ENCODE measurements at places on chromosomes 5 and 9.

GRCh38 chr5:4758550-4758949 is 381.6 kb upstream of the ADAMTS16 start:
- no peak for DNase-seq

DNA sequence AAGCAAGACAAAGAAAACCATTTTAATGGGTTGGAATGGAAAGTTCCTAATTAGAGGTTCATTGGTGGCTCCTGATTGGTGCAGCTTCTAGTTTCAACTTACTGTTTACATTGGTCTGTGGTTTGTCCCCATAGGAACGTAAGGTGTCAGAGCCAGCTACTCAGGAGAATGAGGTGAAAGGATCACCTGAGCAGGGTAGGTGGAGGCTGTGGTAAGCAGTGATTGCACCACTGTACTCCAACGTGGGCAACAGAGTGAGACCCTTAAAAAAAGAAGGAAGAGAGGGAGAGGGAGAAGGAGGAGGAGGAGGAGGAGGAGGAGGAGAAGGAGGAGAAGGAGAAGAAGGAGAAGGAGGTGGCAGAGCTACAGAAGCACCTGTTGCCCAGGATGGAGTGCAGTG is 30.4 kb downstream of the KCNIP1 start:
- DNase-seq: peak; percentile 1

DNA sequence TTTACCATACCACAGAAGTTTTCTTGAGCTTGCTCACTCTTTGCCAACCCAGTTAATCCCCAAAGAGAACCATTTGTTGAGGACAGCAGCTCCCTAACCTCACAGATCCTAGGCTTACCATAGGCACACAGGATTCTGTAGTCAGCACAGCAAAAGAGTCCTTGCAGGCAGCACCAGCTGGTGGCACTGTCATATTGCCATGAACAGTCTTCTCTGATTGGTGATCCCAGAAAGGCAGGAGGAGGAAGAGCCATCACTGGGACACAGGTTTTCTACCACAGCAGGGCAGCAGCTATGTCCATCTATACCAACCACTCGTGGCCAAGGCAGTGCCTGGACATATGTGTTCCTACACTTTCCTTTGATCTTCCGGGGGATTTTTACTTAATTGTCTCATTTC is 297.1 kb upstream of the CD180 start:
- peak; percentile 52 for DNase-seq

- DNase-seq: no peak
These were observed 138.7 kb upstream of the GRHPR start for GRCh38 chr9:37283730-37284325.

GRCh38 chr9:135209136-135209535 is 121.7 kb downstream of the OLFM1 start:
- no peak for DNase-seq

DNA sequence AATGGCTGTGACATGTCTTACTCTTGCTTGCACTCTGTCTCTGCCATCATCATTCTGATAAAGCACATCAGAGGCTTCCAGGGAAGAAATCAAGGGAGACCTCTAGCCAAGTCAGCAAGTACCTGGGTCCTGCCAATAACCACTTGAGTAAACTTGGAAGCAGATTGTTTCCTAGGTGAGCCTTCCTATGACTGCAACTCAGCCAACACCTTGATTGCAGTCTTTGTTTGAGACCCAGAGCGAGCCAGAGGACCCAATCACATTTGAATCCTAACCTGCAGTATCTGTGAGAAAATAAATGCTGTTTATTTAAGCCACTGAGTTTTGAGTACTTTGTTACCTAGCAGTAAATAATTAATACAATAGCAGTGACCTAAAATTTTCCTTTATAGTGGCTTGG is 356.8 kb upstream of the CHD1 start:
- no peak for DNase-seq

- no peak for DNase-seq
These were observed 53.9 kb upstream of the PITX1 start for GRCh38 chr5:135087950-135088349.

GRCh38 chr9:92711844-92712243 is 41.9 kb upstream of the IPPK start:
- DNase-seq: no peak

GRCh38 chr9:5453004-5453403 is 2.7 kb downstream of the CD274 start:
- no peak for DNase-seq

DNA sequence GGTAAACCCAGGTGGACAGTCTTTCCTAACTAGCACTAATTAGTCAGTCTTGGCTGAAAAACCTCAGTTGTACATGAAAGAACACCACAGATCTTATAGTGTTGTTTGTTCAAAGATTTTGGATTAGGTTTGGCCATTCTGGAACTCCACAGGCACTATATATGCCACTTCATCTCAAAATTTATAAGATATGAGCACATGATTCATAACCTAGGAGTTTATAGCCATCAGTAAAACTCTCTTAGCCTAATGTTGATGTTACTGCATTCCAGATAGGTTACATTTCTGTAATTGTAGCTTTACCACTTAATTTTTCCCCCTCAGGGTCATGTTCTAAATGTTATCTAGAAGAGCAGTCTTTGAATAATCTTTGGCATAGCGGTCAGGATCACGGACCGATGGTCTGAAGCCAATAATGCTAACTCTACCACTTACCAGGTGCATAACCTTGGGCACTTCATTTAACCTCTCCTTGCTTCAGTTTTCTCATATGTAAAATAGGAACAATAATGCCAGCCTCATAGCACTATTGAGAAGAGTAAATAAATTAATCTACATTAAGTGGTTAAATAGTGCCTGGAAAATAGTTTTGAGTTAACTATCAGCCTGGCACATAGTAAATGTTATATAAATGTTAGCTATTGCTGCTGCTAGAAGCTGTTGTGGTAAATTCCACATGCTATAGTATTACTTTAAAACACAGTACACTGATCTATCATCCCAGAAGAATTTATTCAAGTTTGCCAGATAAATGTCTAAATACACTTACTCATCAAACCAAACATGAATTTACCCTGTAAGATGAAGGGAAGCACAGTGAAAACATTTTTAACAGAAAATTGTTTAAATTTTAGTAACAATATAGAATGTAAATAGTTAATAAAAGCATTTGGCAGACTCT is 743.9 kb downstream of the NR2F1-AS1 start:
- no peak for DNase-seq

DNA sequence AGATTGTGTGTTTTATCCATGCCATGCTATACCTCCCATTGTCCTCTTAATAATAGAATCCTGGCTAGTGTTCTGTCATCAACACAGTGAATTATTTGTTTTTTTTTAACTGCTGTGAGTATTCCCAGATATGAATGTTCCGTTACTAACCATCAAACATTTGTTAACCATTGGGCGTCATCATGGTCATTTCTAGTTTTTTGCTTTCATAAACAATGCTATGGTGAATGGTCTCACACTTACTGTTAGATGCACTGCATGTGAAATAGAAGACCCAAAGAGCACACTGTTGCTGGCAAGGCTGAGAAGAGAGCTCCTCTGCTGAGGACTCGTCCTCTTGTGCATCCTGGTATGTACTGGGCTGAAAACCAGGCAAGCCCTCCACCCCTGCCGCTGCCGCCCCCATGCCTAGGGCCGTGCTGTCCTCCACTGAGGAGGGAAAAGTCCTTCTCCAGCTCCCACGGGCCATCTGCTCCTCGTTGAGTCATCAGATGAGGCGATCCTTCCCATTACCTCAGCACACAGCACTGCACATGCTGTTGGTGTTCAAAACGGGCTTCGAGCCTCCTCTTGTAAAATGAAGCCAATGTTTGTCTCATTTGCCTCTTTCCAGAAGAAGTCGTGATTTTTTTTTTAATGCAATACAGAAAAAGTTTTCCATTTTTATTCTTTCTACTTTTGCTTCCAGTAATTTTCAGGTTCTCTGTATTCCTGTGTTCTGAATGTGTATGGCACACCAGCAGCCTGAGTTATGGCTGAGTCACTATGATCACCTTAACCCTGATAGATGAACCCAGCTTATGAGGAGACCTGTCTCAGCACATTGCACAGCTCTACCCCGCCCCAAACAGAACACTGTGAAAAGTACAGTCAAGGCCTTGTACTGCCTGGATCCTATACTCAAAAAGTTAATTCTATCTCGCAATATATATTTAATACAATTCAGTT is 219.0 kb downstream of the AOPEP start:
- peak; percentile 77 for DNase-seq

DNA sequence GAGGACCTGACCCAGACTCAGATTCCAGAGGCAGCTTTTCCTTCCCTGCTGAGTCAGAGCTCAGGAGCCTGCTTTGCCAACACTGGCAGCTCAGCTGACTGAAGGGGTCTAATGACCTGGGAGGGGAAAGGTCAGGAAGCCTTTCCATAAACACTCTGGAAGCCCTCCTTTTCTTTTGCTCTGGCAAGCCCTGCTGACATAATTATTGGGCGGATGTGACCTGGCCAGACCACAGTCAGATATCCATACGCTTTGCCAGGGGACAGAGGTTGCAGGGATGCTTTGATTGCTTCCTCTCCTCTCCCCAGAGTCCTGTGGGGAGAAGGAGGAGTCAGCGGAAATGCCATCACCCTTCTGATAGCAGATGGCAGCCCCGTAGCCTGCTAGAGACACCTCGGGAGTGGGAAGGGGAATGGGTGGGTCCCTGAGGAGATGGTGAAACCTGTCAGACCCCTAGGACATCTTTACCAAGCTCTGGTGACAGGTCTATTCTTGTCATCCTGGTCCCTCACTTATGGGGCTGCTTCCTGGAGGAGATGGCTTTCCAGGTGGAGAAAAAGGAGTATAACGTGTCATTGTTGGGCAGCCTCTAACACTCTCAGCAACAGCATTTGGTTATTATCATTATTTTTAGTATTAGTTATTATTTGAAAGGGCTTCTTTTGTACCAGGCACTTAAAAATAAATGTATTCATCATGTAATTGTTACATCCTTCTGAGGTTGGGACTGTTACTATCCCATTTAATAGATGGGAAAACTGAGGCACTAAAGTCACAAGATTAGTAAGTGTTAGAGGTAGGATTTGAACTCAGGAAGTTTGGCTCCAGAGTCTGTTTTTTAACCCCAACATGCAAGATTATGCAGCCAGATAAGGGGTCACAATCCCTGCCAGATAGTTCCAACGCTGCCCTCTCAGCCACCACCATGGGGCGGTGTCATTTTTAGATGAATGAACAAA is 11.6 kb downstream of the COL27A1 start:
- no peak for DNase-seq

DNA sequence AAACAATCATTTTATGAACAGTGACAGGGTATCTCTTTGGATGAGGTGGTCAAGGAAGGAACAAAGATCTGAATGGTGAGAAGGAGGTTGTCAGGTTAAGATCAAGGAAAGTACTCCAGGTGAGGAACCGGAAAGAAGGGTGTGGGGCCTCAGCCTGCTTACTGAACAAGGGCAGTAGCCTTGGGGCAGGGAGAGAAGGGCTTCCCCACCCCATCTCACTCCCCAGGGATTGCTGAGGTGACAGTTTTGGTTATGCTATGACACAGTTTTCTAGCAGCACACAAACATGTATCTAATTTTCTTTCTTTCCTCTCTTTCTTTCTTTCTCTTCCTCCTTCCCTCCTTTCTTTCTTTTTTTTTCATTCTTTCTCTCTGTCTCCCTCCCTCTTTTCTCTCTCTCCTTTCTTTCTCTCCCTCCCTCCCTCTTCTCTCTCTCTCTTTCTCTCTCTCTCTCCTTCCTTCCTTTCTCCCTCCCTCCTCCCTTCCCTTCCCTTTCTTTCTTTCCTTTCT is 4.1 kb upstream of the HDHD3 start:
- DNase-seq: no peak

GRCh38 chr5:158880483-158881001 is 219.2 kb downstream of the EBF1 start:
- no peak for DNase-seq

DNA sequence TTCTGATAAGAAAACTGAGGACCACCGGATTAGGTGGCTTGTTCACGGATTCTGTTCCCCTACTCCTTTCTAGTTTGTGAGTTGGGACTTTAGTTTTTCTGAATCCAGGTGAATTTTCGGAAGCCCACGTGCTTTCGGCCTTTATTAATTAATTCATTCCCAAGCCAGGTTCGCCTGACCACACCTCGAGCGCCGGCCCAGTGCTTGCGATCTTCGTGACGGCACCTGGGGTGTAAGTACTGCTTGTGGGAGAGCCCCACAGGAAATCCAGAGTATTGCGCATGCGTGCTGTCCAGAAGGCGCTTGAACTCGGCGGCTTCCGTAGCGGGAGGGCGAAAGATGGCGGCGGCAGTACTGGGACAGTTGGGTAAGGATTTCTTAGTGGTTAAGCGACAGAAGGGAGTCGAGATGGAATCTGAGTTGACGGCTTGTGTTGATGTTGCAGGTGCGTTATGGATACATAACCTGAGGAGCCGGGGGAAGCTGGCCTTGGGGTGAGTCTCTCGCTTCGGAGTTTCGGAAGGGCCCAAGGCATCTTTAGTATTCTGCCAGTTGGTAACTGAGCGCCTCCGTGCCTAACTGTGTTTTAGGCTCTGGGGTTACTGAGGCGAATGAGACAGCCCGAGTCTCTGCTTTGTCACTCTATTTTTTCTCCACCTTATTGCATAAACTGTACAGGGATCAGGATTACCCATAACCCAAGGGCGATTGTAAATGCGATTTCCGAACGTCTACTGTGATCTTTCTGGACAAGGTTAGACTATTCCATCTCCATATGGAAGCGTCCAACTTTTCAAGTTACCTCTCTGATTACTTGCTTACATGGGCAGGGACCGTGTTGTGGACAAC is at the start of gene MRPL22:
MRPL22 (plus strand) TSS at position 302 of the 849 bp plus-strand sequence; CDS start at position 340, 38 bp downstream.
- peak; percentile 94 for DNase-seq

- no peak for DNase-seq
These were observed 28.3 kb downstream of the OLFML2A start for GRCh38 chr9:124805186-124805585.

DNA sequence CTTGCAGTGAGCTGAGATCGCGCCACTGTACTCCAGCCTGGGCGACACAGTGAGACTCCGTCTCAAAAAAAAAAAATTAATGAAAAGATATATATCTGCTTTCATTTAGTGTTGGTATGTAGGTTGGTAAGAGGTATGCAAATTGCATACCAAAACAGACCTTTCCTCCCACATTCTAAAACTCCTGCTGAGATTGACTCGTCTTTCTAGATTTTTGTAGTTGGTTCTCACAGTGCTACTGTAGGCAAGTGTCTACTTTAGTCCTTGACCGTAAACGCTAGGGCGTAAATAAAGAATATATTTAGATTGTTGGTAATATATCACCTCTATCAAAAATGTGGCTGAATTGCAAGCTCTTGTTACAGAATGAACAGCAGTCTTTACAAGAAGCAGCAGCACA is 445.9 kb downstream of the CHSY3 start:
- DNase-seq: no peak

- no peak for DNase-seq
These were observed 63.5 kb upstream of the TBC1D2 start for GRCh38 chr9:98318834-98319478.

DNA sequence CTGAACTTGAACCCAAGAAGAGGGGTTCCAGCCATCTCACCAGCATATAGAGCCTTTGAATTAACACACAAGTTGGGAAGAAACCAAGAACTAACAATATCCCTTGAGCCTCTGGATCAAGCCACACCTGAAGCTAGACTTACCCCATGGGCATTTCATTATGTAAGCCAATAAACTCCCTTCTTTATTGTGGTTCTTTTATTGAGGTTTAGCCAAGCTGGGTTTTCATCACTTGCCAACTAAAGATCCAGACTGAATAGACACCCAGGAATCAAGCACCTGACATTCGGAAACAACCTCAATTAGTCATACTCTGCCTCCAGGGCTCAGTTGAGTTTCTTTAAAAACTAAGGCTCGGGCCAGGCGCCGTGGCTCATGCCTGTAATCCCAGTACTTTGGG is 226.7 kb downstream of the AGTPBP1 start:
- DNase-seq: no peak

GRCh38 chr5:83026930-83027687 is 50.1 kb downstream of the TMEM167A start:
- DNase-seq: no peak
